ENCODE measurements at places on chromosomes 1 and 21.

- DNase-seq: peak; percentile 12
Measured at GRCh38 chr1:143497374-143497747, 474.4 kb downstream of the FAM72C start.

DNA sequence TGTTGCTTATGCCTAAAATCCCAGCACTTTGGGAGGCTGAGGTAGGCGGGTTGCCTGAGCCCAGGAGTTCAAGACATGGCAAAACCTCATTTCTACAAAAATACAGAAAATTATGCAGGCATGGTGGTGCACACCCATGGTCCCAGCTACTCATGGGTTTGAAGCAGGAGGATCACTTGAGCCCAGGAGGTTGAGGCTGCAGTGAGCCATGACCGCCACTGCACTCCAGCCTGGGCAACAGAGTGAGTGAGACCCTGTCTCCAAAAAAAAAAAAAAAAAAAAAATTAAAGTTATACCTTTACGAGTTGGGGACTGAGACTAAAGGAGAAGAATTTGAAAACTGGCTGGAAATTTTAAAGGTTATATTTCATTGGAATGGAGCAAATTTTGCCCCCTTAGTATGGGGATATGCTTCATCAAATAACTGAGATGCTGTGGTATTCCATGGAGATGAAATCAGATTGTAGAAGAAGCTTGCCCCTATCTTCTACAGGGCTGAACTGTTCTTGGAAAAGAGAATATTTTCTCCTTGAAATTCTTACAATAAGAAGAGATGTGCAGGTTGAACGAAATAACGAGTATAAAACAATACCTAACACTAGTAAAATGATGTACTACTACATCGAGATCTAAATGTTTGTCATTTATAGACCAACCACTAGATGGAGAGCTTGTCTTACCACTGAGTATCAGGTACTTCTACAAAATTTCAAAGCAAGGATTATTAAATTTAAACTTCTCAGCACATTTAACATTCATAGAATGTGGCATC lies 34.9 kb upstream of the SCYL3 start:
- DNase-seq: peak; percentile 28

- no peak for DNase-seq
Measured at GRCh38 chr21:34987501-34988072, 61.5 kb downstream of the RUNX1 start.

DNA sequence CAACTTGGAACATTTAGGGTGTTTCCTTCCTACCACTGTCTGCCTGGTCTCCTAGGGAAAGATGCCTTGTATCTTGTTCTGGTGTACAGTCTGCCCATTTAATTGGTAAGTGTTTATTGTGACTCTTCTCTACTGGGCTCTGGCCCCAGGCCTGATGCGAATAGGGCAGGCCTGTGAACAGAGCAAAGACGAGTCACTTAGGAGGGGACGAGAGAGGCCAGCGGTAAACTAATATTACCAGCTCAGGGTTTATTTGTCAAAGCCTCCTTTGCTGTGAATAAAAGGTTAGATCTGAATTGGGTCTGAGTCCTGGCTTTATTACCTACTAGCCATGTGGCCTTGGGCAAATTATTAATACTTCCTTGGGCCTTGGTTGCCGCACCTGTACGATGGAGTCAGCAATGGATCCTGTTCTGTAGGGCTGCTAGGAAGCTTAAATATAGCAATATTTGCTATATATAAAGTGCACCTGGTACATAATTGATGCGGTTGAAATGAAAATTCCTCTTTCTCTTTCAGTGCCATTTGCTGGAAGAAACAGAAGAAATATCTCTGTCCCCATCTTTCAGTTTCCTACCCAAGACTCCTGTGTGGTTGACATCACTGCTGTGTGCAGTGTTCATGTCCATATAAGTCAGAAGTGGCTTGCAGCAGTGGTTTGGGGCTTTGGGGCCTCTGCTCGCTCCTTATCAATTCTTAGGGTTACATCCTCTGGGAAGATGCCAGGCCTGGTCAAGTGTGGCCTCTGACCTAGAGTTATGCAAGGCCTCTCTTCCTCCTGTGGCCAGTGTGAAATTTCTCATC lies 32.4 kb downstream of the MAPKAPK2 start:
- DNase-seq: no peak

DNA sequence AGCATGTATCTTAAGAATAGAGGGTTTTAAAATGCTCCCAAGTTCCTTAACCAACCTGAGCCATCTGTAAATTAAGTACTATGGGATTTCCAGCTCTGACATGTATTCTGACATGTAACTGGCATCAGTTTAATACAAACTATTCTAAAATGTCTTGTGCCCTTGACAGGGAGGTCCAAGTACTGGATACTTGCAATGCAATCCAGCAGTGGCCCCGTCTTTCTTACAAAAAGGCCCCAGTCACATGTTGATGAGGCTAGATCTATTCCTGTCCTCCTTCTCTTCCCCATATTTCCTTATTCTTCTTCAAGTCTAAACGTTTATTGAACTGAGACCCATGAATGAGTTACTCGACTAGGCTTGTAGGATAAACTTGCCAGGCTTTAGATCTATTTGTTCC lies 46.4 kb downstream of the MRPL39 start:
- no peak for DNase-seq

DNA sequence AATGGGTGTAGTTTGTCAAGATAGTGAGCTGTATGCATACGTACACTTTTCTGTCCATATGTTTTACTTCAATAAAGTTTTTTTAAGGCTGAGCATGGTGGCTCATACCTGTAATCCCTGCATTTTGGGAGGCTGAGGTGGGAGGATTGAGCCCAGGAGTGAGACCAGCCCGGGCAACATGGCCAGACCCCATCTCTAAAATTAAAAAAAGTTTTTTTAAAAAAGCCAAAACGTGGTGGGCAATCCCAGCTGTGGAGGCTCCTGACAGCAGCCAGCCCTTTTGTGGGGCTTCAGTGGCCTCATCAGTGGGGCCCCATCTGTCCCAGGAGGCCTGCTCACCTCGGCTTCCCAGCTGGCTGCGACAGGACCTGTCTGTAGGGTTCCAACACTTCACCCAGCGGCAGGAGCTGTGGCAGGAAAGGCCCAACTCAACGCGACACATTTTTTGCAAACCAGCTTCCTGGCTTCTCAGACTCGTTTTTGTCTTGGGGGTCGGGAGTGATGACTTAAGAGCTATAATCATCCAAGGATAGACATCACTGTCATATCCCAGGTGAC lies 56.9 kb upstream of the LBR start:
- no peak for DNase-seq

GRCh38 chr1:6657138-6657537 lies 32.5 kb downstream of the THAP3 start:
- no peak for DNase-seq

- DNase-seq: peak; percentile 16
Measured at GRCh38 chr1:187275985-187276575, 447.3 kb downstream of the PLA2G4A start.

GRCh38 chr1:21823206-21823979 lies 11.3 kb downstream of the LDLRAD2 start:
- peak; percentile 19 for DNase-seq

DNA sequence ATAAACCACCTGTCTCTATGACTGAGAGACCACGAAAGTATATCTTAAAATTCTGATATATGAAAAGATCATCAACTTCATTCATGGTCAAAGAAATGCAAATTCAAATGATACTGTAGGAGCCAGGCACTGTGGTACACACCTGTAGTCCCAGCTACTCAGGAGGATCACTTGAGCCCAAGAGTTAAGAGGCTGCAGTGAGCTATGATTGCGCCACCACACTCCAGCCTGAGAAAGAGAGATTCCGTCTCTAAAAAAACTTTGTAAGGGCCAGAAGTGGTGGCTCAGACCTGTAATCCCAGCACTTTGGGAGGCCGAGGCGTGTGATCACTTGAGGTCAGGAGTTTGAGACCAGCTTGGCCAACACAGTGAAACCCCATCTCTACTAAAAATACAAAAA lies 17.0 kb downstream of the RERE start:
- DNase-seq: no peak

DNA sequence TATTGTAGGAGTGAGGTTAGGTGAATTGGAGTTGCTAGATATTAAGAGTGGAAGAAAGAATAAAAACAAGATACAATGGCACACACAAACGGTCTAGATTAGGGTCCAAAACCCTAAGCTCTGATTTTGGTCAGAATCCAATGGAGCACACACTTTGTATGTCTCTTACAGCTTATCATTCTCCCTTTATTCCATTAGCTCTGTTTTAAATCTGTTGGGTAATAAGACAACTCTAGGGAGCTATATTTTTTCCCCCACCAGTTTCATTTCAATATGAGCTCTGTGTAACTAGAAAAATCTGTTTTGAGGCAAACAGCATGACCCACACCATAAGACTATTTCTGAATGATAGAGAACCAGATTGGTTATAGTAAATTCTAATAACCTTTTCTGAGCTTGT lies 465.6 kb downstream of the ADGRL2 start:
- DNase-seq: no peak

DNA sequence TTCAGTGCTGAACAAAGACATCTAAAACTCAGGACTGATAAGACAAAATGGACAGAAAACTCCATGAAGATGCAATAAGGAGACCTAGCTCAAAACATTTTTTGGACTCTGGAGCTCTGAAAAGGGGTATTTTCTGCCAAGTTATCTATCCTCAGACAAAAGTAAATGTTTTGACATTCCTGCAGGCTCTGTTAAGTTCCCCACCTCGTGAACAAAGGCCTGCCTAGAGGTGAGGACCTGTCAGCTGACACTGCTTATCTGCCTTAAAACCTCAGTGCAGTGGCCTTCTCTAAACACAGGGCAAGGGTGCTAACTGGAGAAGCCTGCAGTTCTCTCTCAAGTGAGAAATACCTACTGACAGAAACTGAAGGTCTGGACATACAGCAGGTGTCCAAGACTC lies 41.1 kb downstream of the COLGALT2 start:
- no peak for DNase-seq

GRCh38 chr1:29959356-29959755 lies 723.0 kb downstream of the PTPRU start:
- DNase-seq: no peak

GRCh38 chr1:89616844-89617627 lies 15.9 kb upstream of the LRRC8C start:
- DNase-seq: no peak

DNA sequence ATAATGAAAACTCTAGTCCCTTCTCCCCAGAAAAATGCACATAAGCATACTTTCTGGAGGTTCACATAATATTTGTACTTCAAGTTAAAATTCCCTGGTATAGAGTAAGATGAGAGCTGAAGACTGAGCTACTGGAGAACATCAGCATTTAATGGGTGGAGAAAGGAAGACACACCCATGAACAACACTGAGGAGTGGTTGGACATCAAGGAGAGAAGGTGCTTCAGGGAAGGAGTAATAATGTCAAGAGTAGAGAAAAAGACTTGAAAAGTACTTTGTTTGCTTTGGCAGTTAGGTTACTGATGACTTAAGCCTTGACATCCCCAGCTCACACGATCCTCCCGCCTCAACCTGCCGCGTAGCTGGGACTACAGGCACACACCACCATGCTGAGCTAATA lies 21.9 kb downstream of the PEA15 start:
- DNase-seq: no peak

- no peak for DNase-seq
Measured at GRCh38 chr1:19858893-19859292, 23.3 kb upstream of the OTUD3 start.

DNA sequence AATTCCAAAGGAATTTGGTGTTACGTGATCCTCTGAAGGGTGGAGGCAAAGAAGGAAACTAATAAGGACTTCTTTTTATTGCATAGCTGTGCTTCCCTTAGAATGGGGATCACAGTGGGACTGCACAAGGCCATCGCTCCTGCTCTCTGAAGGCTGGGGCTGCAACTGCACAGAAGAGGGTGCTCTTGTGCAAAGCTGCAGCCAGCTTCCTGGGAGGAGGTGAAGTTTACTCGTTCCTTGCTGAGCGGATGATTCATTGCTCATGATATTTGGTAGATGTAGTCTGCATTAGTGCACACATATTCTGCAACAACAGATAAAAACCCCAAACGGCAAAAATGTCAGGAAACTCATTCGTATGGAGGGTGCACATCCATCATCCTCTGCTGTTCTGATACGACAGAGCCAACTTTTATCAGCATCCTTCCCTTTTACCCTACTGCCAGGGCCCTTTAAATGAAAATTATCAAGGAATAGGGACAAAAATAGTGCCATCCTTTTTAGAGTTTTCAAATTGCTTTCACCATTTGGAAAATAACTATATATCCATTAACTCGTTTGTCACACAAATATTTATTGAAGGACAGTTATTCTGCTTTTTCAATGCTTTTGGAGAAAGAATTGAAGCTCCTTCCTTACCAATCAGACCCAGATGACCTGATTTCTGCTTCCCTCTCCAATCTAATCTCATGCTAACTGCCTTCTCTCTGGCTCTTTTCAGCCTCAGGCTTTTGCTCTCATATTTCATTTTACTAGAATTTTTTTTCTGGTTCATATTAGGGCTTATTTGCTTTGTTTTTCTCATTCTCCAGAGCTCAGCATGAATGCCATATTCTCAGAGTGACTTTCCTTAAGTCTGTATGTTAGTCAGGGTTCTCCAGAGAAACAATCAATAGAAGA lies 263.6 kb downstream of the DUSP10 start:
- DNase-seq: peak; percentile 58

GRCh38 chr1:3431266-3431665 lies 23.2 kb upstream of the ARHGEF16 start:
- DNase-seq: peak; percentile 76

- DNase-seq: no peak
Measured at GRCh38 chr1:24384251-24385090, 29.1 kb downstream of the STPG1 start.

- DNase-seq: peak; percentile 14
Measured at GRCh38 chr1:20729155-20729931, 3.2 kb downstream of the SH2D5 start.

- DNase-seq: no peak
Measured at GRCh38 chr1:9719978-9720722, 68.6 kb downstream of the PIK3CD start.

GRCh38 chr1:101235696-101236515 lies 913 bp upstream of the S1PR1 start:
- peak; percentile 63 for DNase-seq

GRCh38 chr1:55694310-55694801 lies 479.2 kb upstream of the USP24 start:
- DNase-seq: peak; percentile 60

GRCh38 chr1:228089519-228090380 lies 7.2 kb downstream of the ARF1 start:
- DNase-seq: no peak

DNA sequence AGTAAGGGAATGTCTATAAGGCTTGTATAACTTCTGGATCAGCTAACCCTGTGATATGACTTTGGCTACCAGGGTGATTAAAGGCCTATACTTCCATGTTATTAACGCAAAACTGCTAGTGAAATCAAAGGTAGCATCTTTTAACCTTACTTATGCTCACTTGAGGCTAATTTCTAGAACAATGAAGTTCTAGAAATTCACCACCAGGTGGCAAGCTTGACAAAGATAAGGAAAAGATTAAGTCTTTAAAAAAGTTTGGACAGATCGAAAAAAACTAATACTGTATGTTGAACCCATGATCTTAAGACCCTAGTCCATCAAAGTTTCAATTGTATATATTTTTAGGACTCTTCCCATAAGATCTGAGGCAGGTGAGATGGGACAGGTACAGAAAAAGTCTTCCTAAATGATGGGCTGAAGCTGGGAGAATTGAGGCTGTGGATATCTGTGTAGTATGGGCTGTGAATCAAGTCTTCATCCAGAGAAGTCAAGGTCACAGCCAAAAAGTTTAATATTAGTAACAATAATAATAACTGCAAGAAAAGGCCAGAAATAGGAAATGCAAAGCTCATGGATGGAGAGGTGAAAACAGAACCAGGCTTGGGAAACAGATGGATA lies 18.8 kb downstream of the KYAT3 start:
- no peak for DNase-seq

Data from SK-N-SH (cell line).